ENCODE measurements at places on chromosomes 6 and 20.

DNA sequence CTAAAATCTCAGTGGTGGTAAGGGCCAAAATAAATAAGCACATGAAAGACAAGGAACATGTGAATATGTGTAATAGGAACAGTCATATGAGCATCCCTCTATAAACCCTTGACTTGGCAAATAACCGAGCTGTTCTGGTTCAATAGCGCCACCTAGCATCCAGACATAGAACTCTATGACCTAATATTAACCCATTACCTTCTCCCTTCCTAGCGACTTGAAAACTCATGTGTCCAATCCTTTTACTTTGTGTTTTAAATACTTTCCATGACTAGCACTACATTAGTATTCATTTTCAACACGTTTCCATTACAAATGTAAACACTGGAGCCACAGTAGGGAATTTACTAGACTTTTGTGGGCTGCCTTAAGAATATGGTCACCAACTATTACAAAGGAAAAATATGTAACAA lies 279.7 kb downstream of the UST start:
- no peak for DNase-seq

GRCh38 chr6:88562353-88563276 lies 396.5 kb upstream of the CNR1 start:
- DNase-seq: no peak

- DNase-seq: no peak
Measured at GRCh38 chr20:38034961-38035360, 1.4 kb downstream of the RPRD1B start.

DNA sequence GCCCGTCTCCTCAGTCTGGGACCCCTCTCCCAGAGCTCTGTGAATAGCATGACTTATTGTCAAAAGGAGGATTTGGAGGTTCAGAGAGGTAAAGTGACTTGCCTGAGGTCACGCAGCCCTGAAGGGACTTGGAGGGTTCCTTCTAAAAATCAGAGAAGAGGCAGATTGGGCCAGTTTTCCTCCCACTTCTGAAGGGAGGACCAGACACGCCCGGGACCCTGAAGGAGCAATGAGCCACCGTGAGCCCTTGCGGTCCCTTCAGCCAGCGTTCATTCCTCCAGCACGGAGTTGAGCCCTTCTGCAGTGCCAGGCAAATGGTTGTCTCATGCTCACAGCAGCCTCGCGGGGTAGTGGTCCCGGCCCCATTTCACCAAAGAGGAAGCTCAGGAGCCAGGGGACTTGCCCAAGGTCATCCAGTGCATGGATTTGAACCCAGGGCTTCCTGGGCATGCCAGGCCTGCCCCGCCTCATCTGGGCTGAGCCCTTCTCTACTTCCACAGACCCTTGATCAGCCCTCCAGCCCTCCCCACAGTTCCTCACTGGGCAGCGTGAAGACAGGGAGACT lies 7.4 kb downstream of the SRC start:
- DNase-seq: no peak

DNA sequence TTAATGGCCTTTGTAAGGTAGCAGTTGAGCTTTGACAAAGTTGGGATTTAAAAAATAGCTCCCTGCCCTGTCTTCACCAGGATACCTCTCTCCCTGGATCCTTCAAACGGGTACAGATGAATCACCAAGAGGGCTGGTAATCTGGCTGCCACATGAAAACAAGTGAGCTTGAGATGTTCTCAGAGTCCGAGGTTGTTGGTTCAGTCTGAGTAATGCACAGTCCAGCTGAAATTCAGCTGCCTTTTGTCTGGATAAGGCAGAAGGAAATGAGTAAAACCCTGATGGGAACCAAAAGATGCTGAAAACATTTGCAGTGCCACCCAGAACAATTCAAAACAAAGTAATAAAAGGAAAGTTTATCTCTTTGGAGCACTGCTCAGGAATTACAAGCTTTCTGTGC lies 86.8 kb downstream of the GJA1 start:
- DNase-seq: no peak

All from NCI-H1436 (cell line).